Osteocyte (in vitro differentiated cells): ENCODE measurements at places on chromosomes 7 and 10. TPM values are rescaled to one million over a fixed set of nuclear protein-coding genes. Genes with fewer than 3 reads are reported as not detected.

GRCh38 chr10:35563261-35563891 lies 41.8 kb upstream of the GJD4 start:
- peak; percentile 84 for DNase-seq

GRCh38 chr10:89275383-89275782 lies 23.8 kb upstream of the LIPA start:
- DNase-seq, result no peak

- DNase-seq, result no peak
Measured at GRCh38 chr10:118981946-118982345, 47.6 kb upstream of the NANOS1 start.

DNA sequence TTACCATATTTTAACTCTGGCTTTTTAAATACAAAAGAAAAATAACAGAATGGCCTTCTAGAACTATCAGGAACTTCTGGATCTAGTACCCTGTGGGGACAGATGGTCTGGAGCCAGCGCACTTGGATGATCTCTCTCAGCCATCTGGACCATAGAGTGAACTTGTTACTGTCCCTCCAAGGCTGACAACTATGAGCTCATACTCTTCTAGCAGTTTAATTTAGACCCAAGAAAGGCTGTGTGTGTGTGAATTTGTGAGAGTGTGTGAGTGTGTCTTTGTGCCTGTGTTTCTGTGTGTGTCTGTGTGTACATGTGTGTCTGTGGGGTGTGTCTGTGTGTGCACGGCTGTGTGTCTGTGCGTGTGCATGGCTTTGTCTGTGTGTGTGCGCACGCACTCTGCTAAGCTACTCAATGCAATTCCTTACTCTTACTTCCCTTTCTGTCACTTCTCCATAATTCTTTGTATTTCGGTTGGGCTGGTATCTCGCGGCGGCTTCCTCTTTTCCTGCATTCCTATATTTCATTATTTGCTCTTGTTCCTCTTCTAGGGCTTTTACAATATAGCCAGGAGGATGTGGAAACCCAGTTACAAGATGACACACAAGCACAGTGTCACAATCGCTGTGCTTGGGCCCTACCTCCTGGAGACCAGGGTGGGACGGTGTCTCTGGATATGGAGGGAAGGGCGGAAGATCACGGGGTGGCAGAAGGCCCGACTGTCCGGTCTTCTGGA lies 51.9 kb downstream of the IKZF1 start:
- DNase-seq, result no peak

DNA sequence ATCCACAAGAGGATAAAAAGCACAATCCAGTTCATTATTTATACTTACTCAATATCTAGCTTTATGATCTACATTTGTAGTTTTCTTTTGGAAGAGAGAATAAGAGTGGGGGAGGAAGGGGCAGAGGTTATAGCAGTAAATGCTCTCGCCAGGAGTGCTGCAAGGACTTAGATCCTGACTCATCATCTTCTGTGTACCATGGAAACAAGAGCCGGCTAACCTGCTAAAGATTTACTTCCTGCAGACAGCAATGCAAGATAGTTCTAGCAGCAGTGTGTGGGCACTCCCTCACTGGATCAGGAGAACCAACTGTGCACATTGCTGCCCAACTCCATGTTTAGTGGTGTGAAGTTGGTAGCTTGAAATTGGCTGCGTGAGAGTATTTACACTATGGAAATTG lies 47.7 kb upstream of the TRIL start:
- no peak for DNase-seq

GRCh38 chr10:80382989-80383388 lies 25.4 kb upstream of the PRXL2A start:
- no peak for DNase-seq

DNA sequence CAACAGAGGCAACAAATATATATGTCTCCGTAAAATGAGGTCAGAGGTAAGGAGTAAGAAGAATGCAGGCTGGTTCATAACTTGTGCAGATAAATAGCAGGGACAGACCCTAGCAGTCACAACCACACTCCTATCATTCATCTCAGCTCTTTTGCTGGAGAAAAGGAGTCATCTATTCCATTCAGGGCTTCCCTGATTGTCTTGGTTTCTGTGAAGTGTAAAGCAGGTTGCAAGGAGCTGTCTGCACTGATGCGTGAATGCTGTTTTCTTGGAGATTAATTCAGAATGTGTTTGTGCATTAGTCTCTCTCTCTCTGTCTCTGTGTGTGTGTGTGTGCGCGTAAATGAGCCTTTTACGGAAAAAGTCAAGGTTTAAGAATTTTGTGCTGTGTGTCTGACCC lies 643.3 kb upstream of the SORCS1 start:
- no peak for DNase-seq

TMEM273 gene
- not detected in 2 replicates for total RNA-seq

AGFG2 gene
- 10.2 and 10.8 TPM in 2 replicates for total RNA-seq

LIPK gene
- total RNA-seq, result not detected in 2 replicates
